ENCODE measurements at places on chromosomes 11 and 22. TPM values are rescaled to one million over a fixed set of nuclear protein-coding genes. Genes with fewer than 3 reads are reported as not detected.

PHOX2A gene
- total RNA-seq, result not detected

DNA sequence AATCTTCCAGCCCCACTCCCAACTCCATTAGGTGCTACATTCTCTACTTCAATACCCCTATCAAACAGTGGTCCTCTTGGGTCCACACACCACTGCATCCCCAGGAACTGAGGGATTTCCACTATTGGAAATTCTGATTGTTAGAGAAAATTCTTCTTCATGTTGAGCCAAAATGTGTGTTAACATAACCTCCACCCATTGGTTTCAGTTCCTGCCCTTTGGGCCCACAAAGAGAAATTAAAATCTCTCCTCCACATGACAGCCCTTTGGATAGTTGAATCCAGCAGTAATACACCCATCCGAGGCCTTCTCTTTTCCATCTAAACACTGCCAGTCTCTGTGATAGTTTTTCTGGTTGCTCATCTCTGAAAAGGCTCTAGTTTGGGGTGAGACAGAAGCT is 2.1 kb downstream of the VSIG2 start:
- no peak for DNase-seq
- H3K27me3 ChIP-seq, result no peaks in the 10 kb centered on the region
- no peak overlapping the region for H3K4me3 ChIP-seq

GRCh38 chr11:117720061-117720511 is 76.9 kb downstream of the DSCAML1 start:
- DNase-seq, result no peak
- H3K36me3 ChIP-seq, result no peaks in the 10 kb centered on the region
- H3K4me3 ChIP-seq, result no peak overlapping the region
- peaks cover 18% of the 10 kb centered on the region for H3K27me3 ChIP-seq
- no peaks in the 10 kb centered on the region for H3K4me1 ChIP-seq

- H3K27ac ChIP-seq, result peak overlapping the region; percentile 75
- H3K4me1 ChIP-seq, result peaks cover 25% of the 10 kb centered on the region
These were observed 76.0 kb upstream of the WNT7B start for GRCh38 chr22:46052801-46053562.

- DNase-seq, result no peak
- no peak overlapping the region for H3K27ac ChIP-seq
- no peak overlapping the region for H3K4me3 ChIP-seq
- peaks cover 11% of the 10 kb centered on the region for H3K27me3 ChIP-seq
- H3K36me3 ChIP-seq, result no peaks in the 10 kb centered on the region
These were observed 183.8 kb upstream of the NTM start for GRCh38 chr11:131186629-131187101.

All from IMR-90 (cell line).